ENCODE measurements at places on chromosomes 3 and 15.
A peak's percentile ranks its signal among the peaks of the same experiment; 100 is the strongest.

GRCh38 chr3:167928381-167928780 is 167.3 kb downstream of the GOLIM4 start:
- no peak for ATAC-seq

- no peak for ATAC-seq
Observed at GRCh38 chr15:95994418-95994817, 336.1 kb upstream of the NR2F2 start.

GRCh38 chr3:12662593-12663400 is 1.1 kb downstream of the RAF1 start:
- no peak for ATAC-seq

DNA sequence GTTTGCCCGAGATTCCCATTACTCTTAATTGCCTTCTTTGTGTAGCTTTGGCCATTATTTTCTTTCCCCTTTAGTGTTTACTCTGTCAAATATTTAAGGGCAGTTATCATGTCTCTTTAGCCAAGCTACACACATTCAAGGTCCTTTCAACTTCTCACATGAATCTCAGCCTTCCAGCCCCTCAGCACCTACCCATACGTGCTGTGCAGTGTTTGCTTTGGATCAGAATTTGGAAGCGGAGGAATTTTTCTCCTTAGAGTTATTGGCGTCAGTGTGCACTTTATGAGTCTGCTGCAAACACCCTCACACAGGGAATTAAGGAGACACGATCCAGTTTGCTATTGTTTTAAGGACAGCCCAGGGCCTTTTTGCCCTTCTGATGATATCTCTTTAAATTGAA is 231.6 kb downstream of the CACNA2D3 start:
- no peak for ATAC-seq

DNA sequence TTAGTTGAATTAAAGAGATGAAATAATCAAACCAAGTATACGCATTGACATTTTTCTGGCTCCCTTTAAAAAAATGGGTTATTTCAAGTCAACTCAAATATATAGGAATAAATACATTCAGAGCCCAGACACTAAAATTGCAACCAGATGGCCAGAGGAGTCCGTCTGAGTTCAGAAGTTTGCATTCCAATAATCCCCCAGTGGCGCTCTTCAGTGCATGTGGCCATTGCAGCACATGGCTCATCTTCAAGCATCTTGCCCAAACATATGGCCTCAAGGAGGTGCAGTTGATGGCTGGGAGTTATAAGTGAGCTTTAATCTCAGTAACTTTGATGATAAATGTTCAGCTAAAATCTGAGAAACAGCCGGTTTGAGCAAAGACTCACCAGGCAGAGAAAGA is 295.8 kb upstream of the LRRN1 start:
- no peak for ATAC-seq

DNA sequence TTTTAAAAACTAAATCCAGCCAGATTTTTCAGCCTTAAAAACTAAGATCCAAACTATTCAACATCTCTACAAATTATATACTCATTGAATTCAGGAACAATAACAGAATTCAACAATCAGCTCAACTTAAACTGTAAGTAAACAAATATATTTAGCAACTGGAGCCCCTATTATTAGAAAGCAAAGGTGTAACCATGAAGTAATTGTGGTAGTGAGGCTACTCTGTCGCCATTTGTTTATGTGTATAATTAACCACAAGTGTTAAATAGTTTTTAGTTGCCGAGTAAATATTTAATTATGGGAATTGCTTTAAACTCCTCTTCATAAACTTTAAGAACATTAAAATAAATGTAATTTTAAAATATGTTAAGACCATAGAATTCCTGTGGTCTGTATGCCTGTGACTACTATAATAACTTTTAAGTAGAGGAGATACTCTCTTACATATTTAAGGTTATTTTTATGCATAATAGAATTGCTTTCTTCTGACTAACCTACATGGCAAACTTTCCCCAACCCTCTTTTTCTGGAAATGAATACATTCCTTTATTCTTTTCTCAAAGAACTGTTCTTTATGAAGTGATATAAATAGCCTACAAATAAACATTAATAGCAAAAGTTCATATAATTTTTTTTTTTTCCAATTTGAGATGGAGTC is 51.2 kb downstream of the MFN1 start:
- no peak for ATAC-seq

DNA sequence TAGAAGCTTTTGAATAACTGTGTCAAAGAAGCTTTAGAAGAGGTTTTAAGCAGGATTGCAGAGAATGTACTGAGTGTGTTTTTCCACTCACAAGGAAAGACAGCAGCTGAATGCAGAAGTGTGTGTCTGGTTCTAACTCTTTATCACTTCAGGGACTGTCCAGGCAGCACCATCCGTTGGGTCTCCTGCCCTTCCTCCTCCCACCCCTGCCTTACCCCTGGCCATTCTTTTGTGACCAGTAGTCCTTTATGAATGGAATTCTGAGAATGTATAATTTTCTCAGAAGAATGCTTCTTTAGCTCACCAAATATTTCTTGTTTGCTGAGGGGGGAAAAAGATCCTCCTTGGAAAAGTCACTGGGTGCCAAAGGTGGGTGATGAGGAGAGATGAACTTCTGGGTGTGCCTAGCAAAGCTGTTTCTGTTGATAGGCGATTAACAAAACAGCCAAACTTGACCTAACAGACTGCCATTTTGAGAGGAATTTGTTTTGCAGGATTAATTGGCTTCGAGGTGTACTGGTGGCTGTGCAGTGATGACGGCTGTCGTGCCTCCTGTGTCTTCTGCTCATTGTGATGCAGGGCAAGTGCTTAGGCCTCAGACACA is 70.9 kb downstream of the IGF1R start:
- ATAC-seq: no peak

DNA sequence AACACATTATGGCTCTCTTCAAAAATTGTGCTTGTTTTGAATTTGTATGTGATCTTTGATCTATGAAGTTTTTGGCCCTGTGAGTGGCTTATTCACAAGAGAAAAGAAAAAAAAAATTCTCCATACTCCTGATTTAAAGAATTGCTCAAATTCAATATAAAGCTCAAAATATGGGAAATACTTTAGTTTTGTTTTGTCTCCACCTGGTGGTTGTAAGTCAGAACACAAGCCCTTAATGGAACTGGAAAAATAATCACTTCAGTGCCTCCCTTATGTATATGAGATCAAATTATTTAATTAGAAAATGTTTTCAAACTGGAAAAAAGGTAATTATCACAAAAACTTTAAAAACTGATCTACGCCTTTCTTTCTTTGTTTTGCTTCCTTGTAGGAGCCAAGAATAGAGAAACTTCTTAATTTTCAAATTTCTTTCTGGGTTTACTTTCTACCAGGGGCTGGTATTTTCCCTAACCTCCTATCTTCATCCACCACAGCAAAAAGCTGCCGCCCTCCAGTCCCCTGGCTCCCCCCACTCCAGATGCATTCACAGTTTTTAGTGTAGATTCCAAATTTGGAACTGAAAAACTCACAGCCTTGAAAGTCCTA is 50.6 kb downstream of the SERP1 start:
- no peak for ATAC-seq

- no peak for ATAC-seq
Observed at GRCh38 chr3:188513662-188514328, 359.8 kb downstream of the LPP start.

DNA sequence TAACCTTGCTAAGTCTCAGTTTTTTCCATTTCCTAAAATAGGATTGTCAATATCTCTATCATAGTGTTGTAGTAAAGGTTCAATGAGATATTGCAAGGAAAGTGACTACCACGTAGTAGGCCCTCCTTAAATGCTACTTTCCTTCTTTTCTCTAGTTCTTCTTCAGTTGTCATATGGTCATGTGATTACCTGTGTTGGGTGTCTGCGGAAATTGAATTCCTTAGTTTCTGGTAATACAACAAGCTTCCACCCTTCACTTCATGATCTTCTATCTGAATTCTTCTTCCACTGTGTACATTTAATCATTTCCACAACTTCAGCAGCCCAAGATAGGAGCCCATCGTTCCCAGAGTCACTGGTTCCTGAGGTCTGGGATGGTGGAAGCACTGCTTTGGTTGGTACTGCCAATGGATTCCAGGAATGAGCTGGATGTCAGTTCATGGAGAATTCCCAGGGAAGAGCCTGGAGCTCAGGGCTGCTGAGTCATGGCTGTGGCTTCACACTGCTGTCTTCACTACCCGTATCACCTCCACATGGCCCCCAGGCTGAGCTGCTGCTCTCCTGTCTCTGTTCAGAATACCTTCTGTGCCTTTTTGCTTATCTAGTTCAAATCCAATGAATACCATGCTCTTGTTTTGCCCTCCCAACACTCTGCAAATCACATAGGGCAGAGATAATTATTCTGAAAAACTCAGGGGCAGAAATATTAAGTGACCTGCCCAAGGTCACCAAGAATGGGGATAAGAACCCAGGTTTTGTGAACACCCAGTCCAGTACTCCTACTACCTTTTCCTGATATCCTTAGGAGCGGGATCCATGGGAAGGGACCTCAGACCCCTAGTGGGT is 98.6 kb downstream of the RPL39L start:
- ATAC-seq: no peak

- ATAC-seq: peak; percentile 86
Observed at GRCh38 chr3:105752791-105753415, 115.9 kb downstream of the CBLB start.

DNA sequence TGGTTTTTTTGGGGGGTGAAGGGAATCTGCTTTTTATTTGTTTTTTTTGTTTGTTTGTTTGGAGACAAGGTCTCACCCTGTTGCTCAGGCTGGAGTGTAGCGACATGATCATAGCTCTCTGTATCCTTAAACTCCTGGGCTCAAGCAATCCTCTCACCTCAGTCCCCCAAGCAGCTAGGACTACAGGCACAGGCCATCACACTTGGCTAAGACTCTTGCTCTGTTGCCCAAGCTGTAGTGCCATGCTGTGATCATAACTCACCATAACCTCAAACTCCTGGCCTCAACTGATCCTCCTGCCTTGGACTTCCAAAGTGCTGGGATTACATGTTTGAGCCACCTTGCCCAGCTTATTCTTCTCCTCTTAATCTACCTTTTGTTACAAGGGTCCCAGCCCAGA is 31.8 kb downstream of the GPR176 start:
- no peak for ATAC-seq

- no peak for ATAC-seq
Observed at GRCh38 chr3:8900869-8901268, 62.4 kb downstream of the RAD18 start.

GRCh38 chr15:62183130-62183529 is 18.0 kb upstream of the C2CD4B start:
- no peak for ATAC-seq

GRCh38 chr3:58568572-58569286 is 8.5 kb downstream of the FAM107A start:
- no peak for ATAC-seq

DNA sequence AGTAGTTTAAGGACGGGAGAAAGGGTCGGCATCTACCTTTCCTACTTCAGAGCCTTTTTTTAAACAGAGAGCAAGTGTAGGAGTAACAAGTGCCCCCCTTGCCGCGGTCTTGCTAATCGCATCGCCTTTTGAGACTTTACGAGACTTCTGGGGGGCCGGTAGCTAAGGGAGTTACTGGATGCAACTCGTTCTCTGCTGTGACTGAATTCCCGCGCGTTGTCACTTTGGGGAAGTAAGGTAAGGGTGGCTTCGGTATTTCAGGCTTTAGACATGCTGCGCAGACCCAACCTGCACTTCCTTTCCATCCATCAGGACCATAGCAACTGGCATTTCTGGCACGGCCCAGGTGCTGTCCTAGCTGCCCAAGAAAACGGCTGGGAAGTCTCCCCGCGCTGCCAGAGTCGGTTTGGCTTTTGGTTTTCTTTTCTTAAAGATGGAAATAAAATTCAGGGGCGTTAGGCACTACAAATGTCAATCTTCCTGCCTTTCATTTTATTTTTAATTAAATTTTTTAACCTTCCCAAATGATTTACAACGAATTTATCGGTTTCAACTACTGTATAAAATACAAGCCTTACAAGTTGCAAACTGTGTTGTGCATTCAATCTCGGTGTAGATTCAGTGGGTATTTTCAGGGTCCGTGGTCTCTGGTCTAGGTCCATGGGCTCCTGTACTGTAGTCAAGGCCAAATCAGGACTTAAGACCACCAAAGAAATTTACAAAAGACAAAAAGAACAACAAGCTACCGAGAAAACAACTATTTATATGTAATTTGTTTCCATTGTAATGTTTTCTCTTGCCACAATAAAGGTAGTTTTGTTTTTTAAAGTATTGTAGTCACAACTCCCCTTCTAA is 3.5 kb downstream of the MECOM start:
- ATAC-seq: no peak

- no peak for ATAC-seq
Observed at GRCh38 chr3:48993834-48994233, 3.8 kb downstream of the P4HTM start.

- ATAC-seq: no peak
Observed at GRCh38 chr3:98026425-98027084, 8.6 kb downstream of the GABRR3 start.

GRCh38 chr15:29424118-29424517 is 154.5 kb upstream of the NSMCE3 start:
- ATAC-seq: no peak
